GM23248 (cell line): ENCODE measurements at places on chromosomes 1 and 21. TPM values are rescaled to one million over a fixed set of nuclear protein-coding genes. Genes with fewer than 3 reads are reported as not detected.

DNA sequence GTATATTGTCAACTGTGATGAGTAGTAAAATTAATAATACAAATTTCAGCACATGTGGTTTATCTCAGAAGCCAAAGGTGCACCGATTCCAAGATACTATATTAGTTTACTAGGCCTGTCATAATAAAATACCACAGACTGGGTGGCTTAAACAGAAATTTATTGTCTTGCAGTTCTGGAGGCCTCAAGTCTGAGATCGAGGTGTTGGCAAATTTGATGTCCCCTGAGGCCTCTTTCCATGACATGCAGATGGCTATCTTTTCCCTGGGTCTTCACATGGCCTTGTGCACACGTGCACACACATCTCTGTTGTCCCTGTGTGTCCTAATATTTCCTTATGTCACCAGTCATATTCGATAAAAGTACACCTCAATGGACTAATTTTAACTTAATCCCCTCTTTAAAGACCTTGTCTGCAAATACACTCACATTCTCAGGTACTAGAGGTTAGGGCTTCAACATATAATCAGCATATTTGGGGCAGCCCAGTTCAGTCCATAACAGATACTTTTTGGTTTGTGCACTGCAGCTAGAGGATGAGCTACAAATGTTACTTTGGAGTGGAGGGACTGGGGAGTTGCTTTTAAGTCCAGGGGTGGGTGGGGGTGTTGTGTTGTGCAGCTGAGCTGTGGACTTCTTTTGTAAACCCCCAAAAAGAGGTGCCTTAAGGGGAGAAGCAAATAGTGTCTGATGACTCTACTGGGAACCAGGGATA is 21.4 kb downstream of the TSNAX start:
- no peak for DNase-seq

DNA sequence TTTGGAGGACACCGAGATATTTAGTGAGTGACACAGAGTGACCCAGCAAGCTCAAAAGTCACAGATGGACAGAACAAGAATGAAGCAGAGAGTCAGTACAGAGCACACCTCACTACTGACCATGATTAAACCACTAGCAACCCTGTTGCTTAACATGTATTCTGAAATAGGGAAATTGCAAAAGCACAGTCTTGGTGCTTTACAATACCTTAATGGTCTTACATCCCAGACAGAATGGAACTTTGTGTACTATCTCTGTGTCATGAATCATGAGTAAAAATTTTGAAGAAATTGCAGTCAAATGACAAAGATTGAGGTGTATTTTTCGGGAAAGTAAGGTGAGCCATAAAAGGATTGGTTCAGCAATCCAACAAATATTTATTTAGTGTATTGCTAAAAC is 2.7 kb upstream of the SAMSN1 start:
- DNase-seq: no peak

GRCh38 chr1:224173523-224173922 is 9.5 kb upstream of the DEGS1 start:
- DNase-seq: no peak

GRCh38 chr21:17388226-17388625 is 124.6 kb upstream of the CXADR start:
- DNase-seq: no peak

DNA sequence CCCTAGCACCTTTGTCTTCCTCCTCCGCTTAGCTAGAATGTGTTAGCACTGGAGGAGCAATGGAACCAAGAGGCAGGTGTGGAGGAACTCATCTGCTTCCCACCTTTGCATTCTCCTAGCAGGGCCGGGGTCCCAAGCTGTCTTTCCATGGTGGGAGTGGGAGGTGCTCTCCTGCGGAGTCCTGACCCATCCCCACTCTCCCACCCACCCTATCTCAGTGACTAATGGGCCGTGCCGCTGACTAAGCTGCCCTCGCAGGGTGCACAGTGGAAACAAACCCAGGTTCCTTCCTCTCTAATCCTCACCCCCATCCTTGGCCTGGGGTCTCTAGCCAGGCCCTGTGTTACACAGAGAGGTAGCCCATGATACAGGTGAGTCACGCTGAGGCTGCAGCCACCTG is 177.5 kb downstream of the HIVEP3 start:
- DNase-seq: no peak

GRCh38 chr21:29258626-29259338 is 39.9 kb upstream of the BACH1 start:
- DNase-seq: peak; percentile 84

DNA sequence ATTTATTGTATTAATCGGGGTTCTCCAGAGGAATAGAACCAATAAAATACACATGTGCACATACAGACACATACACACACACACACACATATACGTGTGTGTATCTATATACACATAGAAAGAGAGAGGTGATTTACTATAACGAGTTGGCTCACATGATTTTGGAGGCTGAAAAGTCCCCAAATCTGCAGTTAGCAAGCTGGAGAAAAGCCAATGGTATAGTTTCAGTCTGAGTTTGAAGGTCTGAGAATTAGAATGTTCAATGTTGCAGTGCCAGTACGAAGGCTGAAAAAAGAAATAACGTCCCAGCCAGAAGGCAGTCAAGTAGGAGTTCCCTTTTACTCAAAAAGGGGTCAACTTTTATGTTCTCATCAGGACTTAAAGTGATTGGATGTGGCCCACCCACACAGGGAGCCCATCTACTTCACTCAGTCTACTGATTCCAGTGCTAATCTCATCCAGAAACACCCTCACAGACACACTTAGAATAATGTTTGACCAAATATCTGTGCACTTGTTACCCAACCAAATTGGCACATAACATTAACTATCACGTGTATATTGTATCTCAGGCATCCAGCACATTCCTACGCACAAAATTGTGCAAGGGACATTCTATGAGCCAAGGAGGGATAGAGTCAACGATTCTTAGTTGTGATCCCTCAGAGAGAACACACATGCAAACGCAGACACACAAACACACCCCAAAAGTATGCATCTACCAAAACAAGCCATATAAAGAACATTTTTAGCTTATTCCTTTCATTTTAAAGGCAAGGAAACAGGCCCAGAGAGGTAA is 195.5 kb upstream of the DUSP10 start:
- no peak for DNase-seq

- DNase-seq: peak; percentile 67
Measured at GRCh38 chr1:118339400-118340124, 154.5 kb upstream of the SPAG17 start.

The KRTAP11-1 gene
- not detected in 2 replicates for total RNA-seq

The TFF2 gene
- total RNA-seq: not detected in 2 replicates

The MXRA8 gene
- 1,040 and 1,228 TPM in 2 replicates for total RNA-seq
